Smooth muscle cell of the coronary artery (primary cell): ENCODE measurements at places on chromosomes 11 and 22. TPM values are rescaled to one million over a fixed set of nuclear protein-coding genes. Genes with fewer than 3 reads are reported as not detected.

The MUC5AC gene
- not detected in 2 replicates for total RNA-seq

The RIMBP3B gene
- 0.15 TPM in 1 of 2 replicates, not detected in the other for total RNA-seq

The FOLR1 gene
- not detected in 2 replicates for total RNA-seq

The SYCE3 gene
- total RNA-seq: not detected in 2 replicates

The OR51I1 gene
- total RNA-seq: not detected in 2 replicates

The CARD10 gene
- total RNA-seq: 1.9 and 4.3 TPM in 2 replicates

The SEPTIN3 gene
- 0.35 TPM in 1 of 2 replicates, not detected in the other for total RNA-seq

The IGF2 gene
- 0.12 and 0.83 TPM in 2 replicates for total RNA-seq

The SHANK2 gene
- total RNA-seq: 0.30 and 2.2 TPM in 2 replicates

The GAB4 gene
- not detected in 2 replicates for total RNA-seq

The ASCL2 gene
- total RNA-seq: not detected in 2 replicates

The GAS2 gene
- total RNA-seq: 0.59 and 0.68 TPM in 2 replicates

The C2CD3 gene
- total RNA-seq: 5.3 and 8.0 TPM in 2 replicates

The RPLP2 gene
- 397 and 872 TPM in 2 replicates for total RNA-seq

The ACRV1 gene
- total RNA-seq: not detected in 2 replicates

The TYMP gene
- total RNA-seq: 9.6 and 18.0 TPM in 2 replicates

The OR52N4 gene
- total RNA-seq: not detected in 2 replicates
